ENCODE measurements at places on chromosomes 5 and 9.

DNA sequence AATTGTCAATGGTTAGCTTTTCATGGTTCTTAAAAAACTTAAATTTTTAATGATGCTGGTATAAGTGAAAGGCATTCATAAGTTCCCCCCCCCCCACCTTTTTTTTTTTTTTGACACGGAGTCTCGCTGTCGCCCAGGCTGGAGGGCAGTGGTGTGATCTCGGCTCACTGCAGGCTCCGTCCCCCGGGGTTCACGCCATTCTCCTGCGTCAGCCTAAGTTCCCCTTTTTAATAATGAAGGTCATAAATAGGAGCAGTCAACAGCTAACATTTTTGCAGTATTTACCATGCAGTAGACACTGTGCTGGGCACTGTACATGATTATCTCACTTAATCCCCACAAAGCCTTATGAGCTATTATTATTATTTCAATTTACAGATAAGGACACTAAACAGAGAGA is 556.3 kb downstream of the PDE4D start:
- no peak for DNase-seq

DNA sequence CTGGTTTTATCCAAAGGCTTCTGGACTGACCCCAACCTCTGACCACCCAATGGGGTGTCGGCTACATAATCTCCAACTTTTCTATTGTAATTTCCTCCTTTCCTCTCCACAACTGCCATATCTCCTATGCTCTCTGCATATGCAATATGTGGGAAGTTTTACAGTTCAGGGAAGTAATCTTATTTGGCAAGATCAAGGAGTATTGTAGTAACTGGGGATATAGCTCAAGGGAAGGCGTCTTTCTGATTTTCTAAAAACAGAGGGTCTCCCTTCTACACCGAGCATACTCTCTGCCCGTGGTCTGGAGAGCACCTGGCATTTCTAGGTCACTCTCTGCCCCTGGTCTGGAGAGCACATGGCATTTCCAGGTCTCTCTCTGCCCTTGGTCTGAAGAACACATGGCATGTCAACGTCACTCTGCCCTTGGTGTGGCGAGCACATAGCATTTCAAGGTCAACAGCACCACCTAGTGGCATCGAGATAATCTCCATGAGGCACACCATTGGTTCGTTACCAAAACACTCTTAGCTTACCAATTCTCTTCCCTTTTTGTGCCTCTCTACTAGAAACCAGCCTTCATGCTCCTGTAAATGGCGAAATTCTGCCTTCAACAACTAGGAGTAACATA is 616.4 kb upstream of the NUDT12 start:
- DNase-seq: peak; percentile 80

DNA sequence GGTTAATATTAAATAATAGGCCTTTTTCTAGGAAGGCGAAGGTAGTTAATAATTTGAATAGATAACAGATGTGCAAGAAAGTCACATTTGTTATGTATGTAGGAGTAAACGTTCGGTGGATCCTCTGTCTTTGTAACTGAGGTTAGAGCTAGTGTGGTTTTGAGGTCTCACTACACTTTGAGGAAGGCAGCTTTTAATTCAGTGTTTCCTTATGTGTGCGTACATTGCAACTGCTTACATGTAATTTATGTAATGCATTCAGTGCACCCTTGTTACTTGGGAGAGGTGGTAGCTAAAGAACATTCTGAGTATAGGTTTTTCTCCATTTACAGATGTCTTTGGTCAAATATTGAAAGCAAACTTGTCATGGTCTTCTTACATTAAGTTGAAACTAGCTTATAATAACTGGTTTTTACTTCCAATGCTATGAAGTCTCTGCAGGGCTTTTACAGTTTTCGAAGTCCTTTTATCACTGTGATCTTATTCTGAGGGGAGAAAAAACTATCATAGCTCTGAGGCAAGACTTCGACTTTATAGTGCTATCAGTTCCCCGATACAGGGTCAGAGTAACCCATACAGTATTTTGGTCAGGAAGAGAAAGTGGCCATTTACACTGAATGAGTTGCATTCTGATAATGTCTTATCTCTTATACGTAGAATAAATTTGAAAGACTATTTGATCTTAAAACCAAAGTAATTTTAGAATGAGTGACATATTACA is 45.7 kb downstream of the TGFBR1 start:
- DNase-seq: no peak

GRCh38 chr9:13956107-13956506 is 357.8 kb downstream of the NFIB start:
- DNase-seq: no peak

DNA sequence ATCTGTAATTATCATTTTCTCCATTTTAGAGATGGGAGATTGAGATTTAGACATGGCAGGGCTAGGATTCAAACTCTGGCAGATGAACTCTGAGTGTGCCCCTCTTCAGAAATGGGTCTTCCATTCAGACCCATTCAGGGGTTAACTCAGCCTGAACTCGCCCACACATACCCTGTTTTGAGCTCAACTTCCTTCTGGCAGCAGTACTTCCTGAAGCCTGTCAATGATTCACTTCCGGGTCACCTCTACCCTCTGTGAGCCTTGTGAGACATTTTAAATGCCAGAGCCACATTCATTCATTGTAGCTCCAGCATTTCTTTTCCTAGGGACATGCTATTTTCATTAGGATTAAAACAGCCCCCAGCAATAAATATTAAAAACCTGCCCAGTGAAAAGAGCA is 209.3 kb upstream of the SLC24A2 start:
- DNase-seq: peak; percentile 52

GRCh38 chr9:114798101-114798500 is 7.7 kb downstream of the TNFSF15 start:
- DNase-seq: no peak

- DNase-seq: no peak
These were observed 42.5 kb upstream of the RXRA start for GRCh38 chr9:134283692-134284265.

GRCh38 chr5:485113-485945 is 38.9 kb downstream of the SLC9A3 start:
- no peak for DNase-seq

DNA sequence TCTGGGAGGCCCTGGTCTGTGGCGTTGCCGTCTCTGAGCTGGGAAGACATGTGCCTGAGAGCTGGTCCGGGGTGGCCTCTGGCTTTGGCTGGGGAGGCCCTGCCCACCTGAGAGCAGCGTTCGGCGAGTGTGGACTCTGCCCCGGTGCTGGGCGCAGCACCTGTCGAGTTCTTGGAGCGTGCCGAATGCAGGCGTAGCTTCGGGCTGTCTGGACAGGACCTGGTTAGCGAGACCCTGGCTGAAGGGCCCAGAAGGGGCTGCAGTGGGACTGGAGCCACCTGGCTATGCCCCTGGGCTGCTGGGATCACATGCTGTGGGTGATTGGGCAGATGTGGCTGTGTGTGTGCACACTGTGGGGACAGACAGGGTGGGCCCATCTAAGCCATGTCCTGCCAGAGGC is 56.5 kb downstream of the RXRA start:
- DNase-seq: no peak

- no peak for DNase-seq
These were observed 30.4 kb upstream of the TRIM14 start for GRCh38 chr9:98149422-98149821.

DNA sequence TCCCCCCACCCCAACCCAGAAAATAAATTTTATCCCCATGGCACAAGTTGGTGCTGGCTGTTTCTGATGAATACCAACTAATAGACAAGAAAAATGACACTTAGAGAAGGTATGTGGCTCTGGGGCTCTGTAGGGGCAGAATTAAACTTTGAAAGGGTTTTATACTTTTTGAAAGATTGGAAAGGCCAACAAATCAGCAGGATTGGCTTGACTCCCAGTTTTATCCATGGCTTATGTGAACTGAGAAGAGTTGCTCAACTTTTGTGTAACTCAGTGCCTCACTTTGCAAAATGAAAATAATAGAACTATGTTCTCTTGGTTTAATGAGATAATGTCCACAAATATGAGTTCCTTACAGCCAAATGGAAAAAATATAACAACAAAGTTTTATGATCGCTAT is 288.9 kb upstream of the KIF2A start:
- DNase-seq: peak; percentile 17

- peak; percentile 43 for DNase-seq
These were observed 7.1 kb upstream of the AGPAT2 start for GRCh38 chr9:136694163-136694871.

DNA sequence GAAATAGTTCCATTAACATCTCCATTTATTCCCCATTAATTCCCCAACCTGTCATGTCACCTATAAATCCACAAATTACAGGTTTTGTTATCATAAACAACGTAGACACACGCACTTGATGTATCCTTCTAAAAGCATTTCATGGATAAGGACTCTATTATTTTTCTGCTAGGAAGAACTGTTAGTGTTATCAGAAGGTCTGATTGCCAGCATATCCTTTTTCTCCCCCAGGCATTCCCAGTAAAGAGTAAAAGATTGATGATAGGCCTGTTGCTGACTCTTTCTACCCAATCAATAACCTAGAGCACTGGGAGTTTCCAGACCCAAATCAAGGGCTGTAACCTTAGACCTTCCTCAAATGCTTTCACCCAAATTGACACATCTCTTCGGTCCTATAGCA is 60.8 kb downstream of the RFK start:
- DNase-seq: no peak

GRCh38 chr9:136851941-136852663 is at the start of gene MAMDC4:
MAMDC4 (plus strand) TSS chr9:136852346; CDS start chr9:136852417, 71 bp downstream.
- DNase-seq: no peak

DNA sequence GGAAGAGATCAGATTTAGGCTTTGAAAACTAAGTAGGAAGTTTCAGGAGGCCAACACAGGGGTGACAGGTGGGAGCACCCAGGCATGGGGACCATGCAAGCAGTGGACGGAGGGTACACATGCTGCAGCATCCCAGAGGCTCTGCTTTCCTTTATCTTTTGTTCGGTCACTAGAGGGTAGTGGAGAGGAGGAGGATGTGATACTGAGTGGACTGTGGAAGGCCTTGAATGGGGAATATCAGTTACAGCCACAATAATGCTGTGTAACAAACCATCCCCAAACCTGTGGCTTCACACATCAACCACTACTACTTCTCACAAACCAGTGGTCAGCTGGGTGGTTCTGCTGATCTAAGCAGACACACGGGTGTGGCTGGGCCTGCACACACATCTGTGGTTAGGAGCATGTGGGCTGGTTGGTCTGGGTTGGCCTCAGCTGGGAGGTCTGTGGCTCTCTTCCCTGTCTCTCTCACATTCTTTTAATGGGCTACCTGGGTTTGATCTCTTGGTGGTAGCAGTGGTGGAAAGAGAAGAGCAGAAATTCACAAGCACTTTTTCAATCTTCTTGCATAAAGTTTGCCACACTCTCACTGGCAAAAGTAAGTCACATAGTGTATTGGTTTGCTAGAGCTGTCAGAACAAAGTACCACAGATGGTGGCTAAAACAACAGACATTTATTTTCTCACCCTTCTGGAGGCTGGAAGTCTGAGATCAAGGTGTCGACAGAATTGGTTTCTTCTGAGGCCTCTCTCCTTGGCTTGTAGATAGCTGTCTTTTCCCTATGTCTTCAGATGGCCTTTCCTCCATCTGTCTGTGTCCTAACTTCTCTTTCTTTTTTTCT is 238.7 kb downstream of the AGTPBP1 start:
- DNase-seq: no peak

- no peak for DNase-seq
These were observed 409.9 kb upstream of the ADAMTS16 start for GRCh38 chr5:4730279-4730678.

Data from choroid plexus epithelial cell (primary cell).